ENCODE measurements at places on chromosomes 4 and X.

- no peak for DNase-seq
Measured at GRCh38 chrX:136879001-136879687, 1.4 kb downstream of the RBMX start.

DNA sequence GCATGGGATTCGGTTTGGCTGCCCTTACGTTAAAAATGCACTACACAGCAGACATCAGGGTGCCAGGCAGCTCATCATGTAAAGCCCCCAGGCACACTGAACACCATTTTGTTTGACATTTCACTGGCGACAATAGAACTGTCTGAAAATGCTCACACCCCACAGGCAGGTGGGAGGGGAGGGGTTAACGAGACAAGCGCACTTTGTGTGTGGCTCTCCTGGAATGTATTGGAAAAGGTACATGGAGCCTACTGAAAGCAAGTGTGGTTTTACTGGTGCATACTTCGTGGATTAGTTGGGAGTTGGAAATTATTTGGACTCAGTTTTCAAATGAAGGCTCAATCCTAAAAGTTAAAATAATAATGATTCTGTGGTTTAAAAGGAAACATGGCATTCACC lies 31.6 kb upstream of the PPARGC1A start:
- DNase-seq = no peak

- no peak for DNase-seq
Measured at GRCh38 chr4:79317711-79318110, 8.2 kb downstream of the NAA11 start.

DNA sequence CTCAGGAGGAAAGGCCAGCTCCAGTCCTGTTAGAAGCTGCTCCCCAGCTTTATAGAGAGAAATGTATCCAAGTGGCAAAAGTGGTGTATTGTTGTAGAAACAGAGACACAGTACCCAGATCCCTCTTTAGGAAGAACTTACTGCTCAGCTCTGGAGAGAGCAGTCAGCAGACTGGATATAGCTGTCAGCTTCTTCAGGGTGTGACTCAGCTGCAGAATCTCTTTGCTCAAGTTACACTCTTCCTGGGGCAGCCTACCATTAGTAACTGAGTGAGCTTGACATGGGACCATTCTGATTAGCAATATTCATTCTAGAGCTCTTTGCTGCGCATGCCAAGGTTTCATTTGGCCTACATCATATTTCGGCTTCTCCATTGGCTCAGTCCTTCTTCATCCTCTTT lies 40.5 kb downstream of the ATP1B4 start:
- DNase-seq = no peak

GRCh38 chrX:107831071-107831730 lies 5.5 kb downstream of the MID2 start:
- DNase-seq = no peak

DNA sequence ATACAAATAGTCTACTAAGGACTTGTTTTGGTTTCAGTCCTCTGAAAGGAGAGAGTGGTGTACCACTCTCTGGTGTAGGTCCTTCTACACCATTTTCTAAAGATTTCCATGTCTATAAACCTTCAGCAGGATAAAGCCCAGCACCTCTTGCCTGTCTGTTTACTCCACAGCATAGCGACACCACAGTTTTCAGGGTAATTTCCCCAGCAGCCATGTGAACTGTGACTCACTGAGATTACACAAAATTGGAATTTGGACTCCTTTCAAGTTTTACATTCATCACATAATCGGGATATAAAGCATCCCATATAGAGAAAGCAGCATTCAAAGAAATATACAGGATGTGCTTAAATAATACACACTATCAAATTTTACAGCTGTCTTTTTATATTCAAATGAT lies 229.6 kb downstream of the PRDM5 start:
- no peak for DNase-seq

DNA sequence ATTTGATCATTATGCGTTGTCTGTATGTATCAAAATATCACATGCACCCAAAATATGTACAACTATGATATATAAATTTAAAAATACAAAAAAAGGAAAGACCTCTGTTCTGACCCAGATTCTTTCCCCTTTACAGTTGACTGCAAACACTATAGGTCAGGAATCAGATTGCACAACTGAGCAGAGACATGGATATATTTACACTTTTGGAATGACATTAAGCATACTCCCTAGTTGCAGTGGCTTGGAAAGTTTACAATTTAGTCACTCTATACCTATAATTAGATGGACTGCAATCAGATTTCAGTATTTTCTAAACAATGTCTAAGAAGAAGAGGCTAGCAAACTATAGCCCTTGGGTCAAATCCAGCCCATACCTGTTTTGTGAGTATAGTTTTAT lies 98.5 kb upstream of the INPP4B start:
- no peak for DNase-seq

GRCh38 chrX:42248226-42248625 lies 324.9 kb upstream of the CASK start:
- no peak for DNase-seq

GRCh38 chrX:100120956-100121355 lies 289.1 kb downstream of the PCDH19 start:
- no peak for DNase-seq

DNA sequence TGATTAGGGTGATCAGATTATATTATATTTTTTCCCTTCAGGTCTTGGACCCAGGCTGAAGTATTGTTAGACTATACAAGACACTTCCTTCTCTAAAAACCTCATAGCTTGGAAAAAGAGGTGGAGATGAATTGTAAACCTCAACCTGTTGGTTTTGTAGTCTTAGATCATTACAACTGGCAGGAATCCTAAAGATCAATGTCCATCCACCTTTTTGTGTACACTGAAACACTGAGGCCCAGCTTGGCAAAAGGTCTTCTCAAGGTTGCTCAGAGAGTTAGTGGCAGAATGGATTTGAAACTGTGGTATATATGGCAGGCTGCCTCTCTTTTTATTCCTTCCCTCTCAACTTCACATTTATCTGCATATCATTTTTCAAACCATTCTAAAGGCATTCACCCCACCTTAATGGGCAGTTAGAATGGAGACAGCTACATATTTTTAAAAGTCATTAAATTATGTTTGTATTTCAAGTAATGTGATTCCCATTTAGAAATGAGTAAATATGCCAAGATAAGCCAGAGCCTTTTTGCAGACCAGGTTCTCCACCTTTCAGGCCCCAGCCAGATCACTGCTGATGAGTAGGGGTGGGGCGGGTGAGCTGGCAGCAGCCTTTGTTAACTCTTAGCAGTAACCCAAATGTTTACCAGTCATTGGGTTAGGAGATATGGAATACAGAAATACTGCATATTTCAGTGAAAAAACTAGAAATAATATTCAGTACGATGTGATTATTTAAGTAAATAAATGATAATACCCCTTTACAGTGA lies 243.2 kb upstream of the F9 start:
- DNase-seq = no peak

- no peak for DNase-seq
Measured at GRCh38 chr4:105184316-105184980, 37.8 kb downstream of the TET2 start.

DNA sequence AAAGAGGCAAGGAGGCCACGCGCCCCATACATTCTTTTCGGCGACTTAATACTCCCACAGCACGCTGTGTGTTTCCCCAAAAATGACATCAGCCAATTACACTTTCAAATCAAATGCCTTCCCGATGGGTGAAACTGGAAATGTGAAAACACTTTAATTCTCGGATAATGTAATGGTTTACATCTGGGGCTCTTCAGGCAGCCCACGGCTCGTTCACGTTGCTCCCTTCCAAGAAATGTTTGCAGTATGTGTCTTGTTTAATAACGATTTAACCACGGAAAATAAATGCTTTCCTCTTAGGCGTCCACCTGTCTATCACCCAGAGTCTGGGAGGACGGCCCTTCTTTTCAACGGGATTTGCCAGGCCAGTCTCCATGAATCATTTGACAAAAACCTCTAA lies 272.5 kb downstream of the SHOX start:
- DNase-seq = no peak

- no peak for DNase-seq
Measured at GRCh38 chr4:95585016-95585695, 36.4 kb upstream of the UNC5C start.

GRCh38 chrX:71239781-71240180 lies 14.2 kb downstream of the ZMYM3 start:
- DNase-seq = no peak

- DNase-seq = no peak
Measured at GRCh38 chrX:1185561-1185960, 26.9 kb downstream of the CRLF2 start.

GRCh38 chr4:80967346-80967745 lies 63.2 kb upstream of the BMP3 start:
- DNase-seq = no peak

DNA sequence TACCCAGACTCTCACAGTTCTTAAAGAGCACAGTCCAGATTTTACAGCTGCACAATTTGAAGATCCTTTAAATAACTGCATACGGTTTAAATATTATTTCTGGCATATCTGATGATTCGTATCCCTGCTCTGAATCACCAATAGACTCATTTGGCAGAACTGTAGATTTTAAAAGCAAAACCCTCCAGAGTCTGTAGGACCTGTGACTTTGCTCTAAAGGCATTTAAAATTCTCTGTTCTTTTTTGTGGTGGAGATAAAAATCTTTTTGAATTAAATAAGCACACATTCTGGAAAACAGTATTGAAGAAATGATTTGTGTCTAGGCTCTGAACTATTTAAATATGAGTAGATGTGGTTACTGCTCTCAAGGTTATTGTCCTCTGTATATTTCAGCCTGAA lies 246.2 kb upstream of the PITX2 start:
- DNase-seq = no peak

DNA sequence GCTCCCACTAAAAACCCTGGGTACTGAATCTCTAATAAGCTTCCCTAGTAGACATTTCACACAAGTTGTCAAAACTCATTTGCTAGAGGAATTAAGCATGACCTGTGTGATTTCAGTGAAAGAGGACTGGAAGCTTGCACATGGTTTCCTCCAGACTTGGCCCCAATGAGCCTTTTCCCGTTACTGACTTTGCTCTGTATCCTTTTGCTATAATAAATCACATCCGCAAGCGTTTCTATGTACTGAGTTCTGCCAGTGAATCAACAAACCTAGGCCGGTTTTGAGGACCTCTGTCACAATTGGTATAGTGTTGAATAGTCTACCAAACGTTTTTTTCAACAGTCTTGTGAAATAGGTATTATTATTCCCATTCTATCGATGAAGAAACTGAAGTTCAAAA lies 8.2 kb downstream of the ATP11C start:
- no peak for DNase-seq

DNA sequence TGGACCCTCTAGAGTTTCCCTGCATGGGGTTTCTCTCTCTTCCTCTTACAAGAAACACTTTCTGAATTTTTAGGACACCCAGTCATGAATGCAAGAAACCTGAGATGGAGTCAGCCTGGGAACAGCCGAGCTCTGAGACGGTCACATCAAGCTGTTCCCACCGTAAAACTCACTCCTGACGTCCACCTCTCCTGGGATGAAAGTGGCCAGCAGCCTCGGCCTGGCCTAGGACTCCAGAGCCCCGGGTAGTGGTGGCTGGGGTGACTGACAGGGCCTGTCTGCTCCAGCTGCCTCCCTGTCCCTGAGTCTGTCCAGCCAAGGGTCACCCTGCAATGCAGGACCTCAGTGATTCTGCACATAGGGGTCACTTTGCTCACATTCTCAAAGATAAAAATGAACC lies 217.8 kb downstream of the SHOX start:
- no peak for DNase-seq

- DNase-seq = no peak
Measured at GRCh38 chrX:1336948-1337779, 579 bp downstream of the IL3RA start.

- no peak for DNase-seq
Measured at GRCh38 chrX:96770315-96770714, 85.7 kb downstream of the DIAPH2 start.

GRCh38 chrX:143935601-143936000 lies 51.7 kb downstream of the UBE2NL start:
- DNase-seq = no peak

GRCh38 chr4:153146031-153146430 lies 58.2 kb upstream of the TRIM2 start:
- DNase-seq = no peak

GRCh38 chrX:12984603-12985319 lies 9.9 kb downstream of the TMSB4X start:
- no peak for DNase-seq

DNA sequence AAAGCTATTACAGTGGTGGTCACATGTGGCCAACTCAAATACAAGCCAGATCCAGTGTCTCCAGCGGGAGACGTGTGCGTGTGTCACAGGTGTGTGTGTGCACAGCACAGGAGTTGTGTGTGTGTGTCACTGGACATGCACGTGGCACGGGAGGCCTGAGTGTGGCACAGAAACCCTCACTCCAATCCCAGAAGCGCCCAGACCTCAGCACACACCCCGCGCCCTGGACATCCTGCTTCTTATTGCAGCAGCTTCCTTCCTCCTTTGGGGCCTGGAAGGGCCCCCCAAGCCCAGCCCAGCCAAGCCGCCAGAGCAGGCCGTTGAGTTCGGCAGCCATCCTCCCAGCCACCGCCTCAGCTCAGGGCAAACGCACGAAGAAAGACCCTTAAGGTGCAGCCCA lies 37.9 kb downstream of the ACOX3 start:
- DNase-seq = no peak

DNA sequence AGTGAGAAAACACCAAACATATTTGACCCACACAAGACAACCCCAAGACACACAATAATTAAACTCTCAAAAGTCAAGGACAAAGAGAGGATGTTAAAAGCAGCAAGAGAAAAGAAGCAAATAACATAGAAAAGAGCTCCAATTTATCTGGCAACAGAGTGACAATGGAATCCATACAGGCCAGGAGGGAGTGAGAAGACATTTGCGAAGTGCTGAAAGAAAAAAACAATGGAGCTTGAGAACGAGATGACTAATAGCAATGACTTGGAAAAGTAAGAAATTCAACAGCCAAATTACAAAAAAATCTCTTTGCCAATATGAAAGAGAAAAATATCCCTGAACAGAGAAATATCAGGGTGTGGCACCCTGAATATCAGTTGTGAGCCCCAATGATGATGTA lies 61.6 kb downstream of the MAD2L1 start:
- no peak for DNase-seq

GRCh38 chrX:45781901-45782553 lies 581.4 kb upstream of the DIPK2B start:
- DNase-seq = no peak

GRCh38 chr4:156959298-156959702 lies 12.3 kb downstream of the PDGFC start:
- DNase-seq = no peak

- no peak for DNase-seq
Measured at GRCh38 chr4:94689155-94689860, 68.4 kb upstream of the BMPR1B start.

GRCh38 chrX:1442724-1443367 lies 9.9 kb downstream of the ASMTL start:
- DNase-seq = no peak

DNA sequence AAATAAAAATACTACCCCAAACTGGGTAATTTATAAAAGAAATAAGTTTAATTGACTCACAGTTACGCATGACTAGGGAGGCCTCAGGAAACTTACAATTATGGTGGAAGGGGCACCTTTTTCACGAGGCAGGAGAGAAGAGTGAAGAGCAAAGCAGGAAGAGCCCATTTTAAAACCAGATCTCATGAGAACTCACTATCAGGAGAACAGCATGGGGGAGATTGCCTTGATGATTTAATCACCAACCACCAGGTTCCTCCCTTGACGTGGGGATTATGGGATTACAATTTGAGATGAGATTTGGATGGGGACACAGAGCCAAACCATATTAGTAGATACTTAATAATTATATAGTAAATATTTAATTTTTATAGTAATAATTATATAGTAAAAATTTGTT lies 10.1 kb downstream of the CISD2 start:
- DNase-seq = no peak

GRCh38 chr4:5575941-5576340 lies 132.4 kb downstream of the EVC2 start:
- no peak for DNase-seq

All from stimulated activated CD4-positive, alpha-beta T cell treated with anti-CD3 and anti-CD28 coated beads, Interleukin-12 subunit alpha, Interleukin-12 subunit beta, amount 100 ng/mL, for 24 hours (primary cell).